ENCODE measurements at places on chromosomes 5 and 9.
A peak's percentile ranks its signal among the peaks of the same experiment; 100 is the strongest.

- DNase-seq: no peak
These were observed 24.0 kb downstream of the ZFR start for GRCh38 chr5:32420506-32420905.

- DNase-seq: peak; percentile 70
These were observed 77.9 kb downstream of the AK8 start for GRCh38 chr9:132800038-132800648.

DNA sequence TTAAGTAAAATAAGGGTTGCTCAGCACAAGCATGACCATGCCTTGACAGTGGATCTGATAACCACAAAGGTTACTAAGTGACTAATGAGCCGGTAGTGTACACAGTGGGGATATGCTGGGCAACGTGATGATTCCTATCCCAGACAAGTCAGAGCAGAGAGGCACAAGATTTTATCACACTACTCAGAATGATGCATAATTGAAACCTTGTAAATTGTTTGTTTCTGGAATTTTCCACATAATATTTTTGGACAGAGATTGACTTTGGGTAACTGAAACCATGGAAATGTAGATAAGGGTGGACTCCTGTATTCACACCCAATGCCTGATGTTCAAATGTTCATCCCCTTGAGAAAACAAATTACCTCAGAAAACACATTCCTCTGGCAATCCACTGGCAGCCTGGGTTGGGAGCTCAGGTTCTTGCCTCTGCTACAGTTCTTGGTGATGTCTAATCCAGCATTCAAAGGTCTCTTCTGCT is 16.2 kb upstream of the ERAP1 start:
- peak; percentile 17 for DNase-seq

GRCh38 chr5:107104040-107104995 is 566.4 kb downstream of the EFNA5 start:
- no peak for DNase-seq

DNA sequence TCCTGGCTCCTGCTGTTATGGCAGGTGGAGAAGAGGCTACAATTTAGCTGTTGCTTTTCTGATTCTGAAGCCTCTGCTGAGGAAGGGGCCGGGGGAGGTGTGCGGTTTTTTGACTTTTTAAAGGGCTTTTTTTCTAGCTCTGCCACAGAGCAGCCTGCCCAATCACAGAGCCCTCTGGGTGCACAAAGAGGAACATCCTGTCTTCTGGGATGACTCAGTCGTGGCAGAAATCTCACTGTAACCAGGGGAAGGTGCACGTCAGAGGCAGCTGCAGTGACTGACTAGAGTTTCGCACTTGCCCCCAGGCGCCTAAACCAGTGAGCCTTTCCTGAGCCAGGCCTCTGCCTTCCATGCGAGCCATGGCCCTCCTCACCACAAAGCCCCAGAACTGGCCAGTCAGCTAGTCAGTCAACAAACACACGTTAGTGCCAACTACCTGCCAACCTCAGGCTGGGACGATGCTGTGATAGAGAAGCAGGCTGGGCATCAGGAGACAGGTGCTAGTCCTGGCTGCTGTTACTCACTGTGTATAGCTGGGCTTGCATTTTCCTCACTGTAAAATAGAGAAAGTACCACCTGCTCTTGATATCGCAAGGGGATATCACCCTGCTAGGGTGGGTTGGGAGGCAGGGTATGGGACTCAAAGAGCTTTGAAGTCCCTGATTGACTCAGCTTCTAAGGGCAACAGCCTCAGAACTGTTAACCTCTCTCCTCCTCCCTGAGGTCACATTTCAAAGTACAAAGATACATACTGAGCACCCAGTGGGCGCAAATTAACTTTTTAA is 2.2 kb downstream of the AKNA start:
- peak; percentile 93 for DNase-seq

- DNase-seq: no peak
These were observed 9.1 kb downstream of the DIPK1B start for GRCh38 chr9:136721339-136722092.

Data from stimulated activated CD4-positive, alpha-beta T cell treated with anti-CD3 and anti-CD28 coated beads, Interleukin-4, amount 100 ng/mL, for 24 hours (primary cell).